ENCODE measurements at places on chromosomes 13 and 19. TPM values are rescaled to one million over a fixed set of nuclear protein-coding genes. Genes with fewer than 3 reads are reported as not detected.

CCNA1 gene
- polyA plus RNA-seq: not detected

MAN2B1 gene
- 39.5 TPM for polyA plus RNA-seq

LIM2 gene
- not detected for polyA plus RNA-seq

IRGC gene
- not detected for polyA plus RNA-seq

MBD3L3 gene
- polyA plus RNA-seq: not detected

GNA15 gene
- polyA plus RNA-seq: not detected

OR4F17 gene
- polyA plus RNA-seq: not detected

DNA sequence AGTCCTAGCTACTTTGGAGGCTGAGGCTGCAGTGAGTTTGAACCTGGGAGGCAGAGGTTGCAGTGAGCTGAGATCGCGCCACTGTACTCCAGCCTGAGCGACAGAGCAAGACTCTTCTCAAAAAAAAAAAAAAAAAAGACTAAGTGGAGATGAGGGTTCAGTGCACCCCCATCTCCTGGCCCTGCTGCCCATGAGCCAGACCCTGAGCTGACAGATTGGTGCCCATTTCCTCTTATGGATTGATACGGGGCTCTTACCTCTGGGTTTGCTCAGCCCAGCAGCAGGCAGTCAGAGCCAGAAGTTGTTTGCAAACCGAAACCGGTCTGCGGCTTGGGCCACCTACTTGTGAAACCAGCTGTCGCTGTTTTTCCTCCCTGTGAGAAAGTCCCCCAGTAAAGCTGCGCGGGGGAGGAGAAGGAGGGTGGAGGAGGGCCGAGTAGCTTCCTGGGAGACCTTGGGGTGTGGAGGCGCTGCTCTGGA is 36.9 kb downstream of the ARRDC2 start:
- no peak for DNase-seq

DNA sequence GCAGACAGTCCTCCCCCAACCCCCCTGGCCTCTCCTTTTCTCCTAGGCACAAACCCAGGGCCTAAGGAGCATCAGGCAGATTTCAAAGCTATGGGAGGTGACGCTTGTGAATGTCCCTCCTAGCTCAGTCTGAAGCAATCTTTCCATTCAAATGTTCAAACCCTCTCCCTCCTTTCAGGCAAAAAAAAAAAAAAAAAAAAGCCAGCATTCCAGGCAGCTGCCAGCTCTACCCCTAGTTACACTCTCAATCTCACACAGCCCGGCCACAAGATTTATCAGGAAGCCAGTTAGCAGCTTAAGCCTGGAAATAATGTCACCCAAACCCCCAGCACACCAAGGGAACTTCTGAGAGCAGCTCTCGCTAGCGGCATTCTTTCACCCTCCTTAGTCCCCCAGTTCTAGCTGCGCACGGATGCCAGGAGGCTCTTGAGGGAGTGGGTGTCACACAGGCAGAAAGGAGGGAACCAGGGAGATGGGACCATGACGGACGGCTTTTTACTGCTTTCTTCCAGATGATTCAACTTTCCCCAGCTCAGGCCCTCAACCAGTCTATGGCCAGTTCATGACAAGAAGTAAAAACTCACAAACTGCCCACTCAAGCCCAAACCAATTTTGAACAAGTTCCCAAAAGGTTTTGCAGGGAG is 6.3 kb downstream of the SH3GL1 start:
- DNase-seq: no peak

DNA sequence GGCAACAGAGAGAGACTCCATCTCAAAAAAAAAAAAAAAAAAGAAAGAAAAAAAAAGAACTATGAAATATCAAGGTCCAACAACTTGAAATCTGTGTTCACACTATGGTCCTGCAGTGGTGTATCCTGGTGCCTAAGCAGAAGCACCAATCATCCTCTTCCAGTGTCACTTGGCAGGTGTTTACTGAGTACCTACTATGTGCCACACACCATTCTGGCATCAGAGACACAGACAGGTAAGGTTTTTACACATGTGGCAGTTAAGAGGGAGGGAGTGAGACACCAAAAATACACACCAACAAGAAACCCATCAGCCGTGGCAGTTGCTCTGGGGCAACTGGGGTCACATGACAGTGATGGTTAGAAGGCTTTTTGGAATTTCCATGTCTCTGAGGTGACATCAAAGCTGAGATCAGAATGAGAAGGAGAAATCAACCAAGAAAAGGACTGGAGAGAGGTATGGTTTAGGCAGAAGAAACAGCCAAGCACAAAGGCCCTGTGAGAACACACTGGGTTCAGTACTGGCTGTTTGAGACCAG is 17.6 kb downstream of the PBX4 start:
- no peak for DNase-seq

- DNase-seq: no peak
Measured at GRCh38 chr19:11729586-11729985, 9.2 kb downstream of the ZNF823 start.

GRCh38 chr19:53917356-53917755 is 8.3 kb downstream of the CACNG7 start:
- no peak for DNase-seq

- DNase-seq: no peak
Measured at GRCh38 chr19:31596751-31597150, 247.5 kb upstream of the TSHZ3 start.

DNA sequence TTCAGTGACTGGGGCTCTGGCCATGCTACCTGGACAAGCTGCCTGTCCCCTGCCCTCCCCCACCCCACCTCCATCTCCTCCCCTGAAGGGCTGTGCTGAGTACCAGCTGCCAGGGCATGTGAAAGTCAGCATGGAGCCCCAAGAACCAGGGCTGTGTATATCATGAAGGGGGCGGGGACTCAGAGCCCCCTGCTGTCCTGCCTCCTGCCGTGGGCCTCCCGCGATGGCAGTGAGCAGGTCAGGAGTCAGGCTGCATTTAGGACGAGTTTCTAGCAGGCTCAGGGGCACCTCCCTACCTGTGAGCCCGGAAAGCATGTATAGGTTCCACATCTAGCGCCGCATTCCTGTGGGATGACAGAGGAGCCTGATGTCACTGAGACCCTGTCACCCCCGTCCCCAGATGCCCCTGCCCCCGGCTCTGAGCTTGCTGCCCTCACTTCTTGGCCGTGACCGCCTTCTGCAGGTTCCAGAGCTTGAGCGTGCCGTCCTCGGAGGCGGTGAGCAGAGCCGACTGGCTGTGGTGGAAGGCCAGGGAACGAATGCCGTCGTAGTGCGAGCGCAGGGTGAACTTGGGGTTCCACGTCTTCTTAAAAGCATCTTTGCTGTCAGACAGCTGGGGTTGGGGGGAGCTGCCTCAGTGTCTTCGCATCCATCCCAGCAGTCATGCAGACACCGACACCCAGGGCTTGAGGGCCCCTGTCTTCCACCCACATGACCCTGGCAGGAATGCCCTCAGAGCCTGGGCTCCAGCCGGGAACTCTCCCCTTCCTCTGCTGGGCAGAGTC is 8.3 kb upstream of the PRKD2 start:
- no peak for DNase-seq

DNA sequence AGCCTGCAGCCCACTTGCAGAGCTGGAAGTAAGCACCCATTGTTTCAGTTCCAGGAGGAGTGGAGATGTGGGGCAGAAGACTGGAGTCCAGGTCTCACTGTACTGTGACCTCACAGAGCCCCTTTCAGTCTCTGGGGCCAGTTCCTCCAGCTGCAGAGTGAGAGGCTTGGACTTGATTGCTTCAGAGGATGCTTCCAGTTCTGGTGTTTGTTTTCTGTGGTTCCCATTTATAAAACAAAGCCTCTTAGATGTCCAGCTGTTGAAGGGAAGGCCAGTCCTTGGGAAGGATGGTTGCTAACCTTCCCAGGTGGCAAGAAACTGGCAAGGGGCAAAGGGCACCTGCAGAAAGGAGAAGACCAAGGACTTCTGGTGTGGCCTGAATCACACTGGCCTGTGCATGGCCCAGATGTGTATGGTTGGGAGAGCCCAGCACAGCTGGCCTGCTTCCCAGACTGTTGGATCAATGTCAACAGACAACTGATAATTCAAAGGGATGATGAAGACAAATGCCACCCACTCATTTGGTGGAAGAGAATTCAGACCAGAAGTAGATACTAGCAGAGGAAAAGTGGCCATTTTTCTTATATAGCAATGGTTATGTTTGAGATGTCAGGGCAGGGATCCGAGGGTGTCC is 218.5 kb downstream of the ZNF536 start:
- no peak for DNase-seq

- DNase-seq: no peak
Measured at GRCh38 chr19:38247734-38248268, 8.4 kb downstream of the PPP1R14A start.

- DNase-seq: no peak
Measured at GRCh38 chr19:10562609-10563008, 3.2 kb downstream of the KRI1 start.

- DNase-seq: no peak
Measured at GRCh38 chr13:113084094-113084942, 21.3 kb upstream of the F7 start.

DNA sequence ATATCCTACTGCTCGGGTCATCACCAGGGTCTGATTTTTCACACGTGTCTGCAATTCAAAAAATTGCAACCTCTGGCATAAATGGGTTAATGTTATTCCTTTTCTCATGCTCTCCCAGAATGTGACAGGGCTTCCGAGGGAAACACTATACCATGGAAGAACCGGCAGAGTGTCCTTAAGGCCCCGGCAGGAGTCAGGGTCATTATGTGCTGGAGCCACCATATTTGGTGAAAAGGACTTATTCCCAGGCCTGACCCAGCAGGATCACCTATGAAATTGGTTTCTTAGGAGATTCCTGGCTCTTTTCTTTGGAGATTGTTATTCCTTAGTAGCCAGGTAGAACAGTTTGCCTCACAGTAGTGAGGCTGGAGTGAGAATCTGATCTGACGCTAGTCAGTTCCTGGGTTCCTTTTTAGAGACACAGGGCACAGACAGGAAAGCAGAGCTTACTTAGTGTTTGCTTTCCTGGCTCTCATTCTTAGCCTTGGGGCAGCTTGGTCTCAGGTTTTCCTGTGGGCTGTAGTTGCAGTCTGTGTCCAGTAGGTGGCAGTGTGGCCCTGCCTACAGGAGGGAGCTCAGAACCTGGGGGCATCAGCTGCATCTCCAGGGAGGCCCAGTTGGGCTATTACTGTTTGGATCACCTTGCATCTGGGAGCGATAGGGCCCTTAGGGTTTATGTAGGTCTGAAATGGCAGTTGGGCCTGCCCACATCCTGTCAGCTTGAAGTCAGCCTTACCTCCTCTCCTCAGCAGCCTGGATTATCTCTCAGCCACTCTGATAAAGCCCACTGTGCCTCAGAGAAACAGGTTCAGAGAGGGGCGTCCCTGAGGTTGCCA is 12.4 kb downstream of the SNRNP70 start:
- DNase-seq: peak; percentile 53

DNA sequence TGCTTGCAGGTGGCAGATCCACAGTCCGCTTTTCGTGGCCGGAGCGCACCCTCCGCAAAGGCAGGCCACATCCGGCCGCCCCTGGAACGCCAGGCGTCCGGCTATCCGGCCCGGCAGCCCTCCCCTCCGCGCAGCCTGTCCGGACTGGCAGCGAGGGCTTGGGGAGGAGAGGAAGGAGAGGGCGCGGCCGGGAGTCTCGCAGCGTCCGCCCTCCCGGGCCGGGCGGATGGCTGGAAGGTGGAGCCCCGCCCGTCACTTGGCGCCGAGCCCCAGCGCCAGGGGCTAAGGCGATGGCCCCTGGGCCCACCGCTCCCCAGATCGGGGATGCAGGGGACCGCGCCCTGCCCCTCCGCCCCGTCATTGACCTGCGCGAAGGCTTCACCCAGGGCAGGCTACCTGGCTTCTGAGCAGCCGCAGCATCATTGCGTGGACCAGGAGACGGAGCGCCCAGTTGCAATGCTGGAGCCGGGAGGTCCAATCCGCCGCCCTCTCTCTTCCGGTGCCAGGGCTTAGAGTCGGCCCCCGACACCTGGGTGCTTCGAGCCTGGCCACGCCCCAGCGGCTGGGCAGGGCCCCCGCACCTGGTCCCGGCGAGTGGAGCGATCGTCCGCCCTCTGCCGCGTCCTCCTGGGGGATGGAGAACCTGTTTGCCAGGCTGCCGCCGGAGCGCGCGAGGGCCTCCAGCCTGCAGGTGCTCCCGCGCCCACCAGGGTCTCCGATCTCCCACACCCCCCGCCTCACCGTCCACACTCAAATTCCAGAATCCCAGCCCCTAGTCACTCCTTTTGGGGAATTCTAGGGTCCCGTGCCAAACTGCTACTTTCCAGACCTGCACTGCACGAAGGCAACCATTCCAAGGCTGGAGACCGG is at the start of gene FUT1:
TSS of gene FUT1 (minus strand) at position 146 of the 870 bp plus-strand sequence. CDS start 1,360 bp downstream, outside the sequence.
- DNase-seq: no peak

GRCh38 chr13:29077051-29077813 is 257.1 kb downstream of the MTUS2 start:
- DNase-seq: no peak

Measured in AG04450 (cell line).